ENCODE measurements at places on chromosomes 4 and X. TPM values are rescaled to one million over a fixed set of nuclear protein-coding genes. Genes with fewer than 3 reads are reported as not detected.

Gene TEX11
- polyA plus RNA-seq = not detected

Gene PAGE1
- polyA plus RNA-seq = not detected

Gene SORBS2
- polyA plus RNA-seq = 202 TPM

Gene VMA21
- polyA plus RNA-seq = 10.9 TPM

Data from aorta (tissue), 5 donors.